ENCODE measurements at places on chromosomes 5 and 9.

DNA sequence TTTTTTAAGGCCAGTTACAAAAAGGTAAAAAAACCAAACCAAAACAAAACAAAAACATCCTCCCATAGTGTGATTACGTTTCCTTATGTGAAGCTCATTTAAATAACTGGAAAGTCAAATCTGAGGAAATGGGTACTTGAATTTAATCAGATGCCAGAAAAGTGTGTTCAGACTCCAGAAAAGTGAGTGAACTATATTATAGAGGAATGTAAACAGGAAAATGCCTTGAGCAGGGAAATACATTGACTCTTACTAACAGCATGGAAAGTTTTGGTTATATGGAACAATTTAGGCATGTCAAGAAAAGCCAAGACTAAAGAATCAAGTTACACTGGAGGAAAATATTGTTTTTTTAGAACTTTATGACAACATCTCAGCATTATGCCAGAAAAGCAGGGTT, 37.8 kb upstream of the RNF20 start:
- no peak for DNase-seq

DNA sequence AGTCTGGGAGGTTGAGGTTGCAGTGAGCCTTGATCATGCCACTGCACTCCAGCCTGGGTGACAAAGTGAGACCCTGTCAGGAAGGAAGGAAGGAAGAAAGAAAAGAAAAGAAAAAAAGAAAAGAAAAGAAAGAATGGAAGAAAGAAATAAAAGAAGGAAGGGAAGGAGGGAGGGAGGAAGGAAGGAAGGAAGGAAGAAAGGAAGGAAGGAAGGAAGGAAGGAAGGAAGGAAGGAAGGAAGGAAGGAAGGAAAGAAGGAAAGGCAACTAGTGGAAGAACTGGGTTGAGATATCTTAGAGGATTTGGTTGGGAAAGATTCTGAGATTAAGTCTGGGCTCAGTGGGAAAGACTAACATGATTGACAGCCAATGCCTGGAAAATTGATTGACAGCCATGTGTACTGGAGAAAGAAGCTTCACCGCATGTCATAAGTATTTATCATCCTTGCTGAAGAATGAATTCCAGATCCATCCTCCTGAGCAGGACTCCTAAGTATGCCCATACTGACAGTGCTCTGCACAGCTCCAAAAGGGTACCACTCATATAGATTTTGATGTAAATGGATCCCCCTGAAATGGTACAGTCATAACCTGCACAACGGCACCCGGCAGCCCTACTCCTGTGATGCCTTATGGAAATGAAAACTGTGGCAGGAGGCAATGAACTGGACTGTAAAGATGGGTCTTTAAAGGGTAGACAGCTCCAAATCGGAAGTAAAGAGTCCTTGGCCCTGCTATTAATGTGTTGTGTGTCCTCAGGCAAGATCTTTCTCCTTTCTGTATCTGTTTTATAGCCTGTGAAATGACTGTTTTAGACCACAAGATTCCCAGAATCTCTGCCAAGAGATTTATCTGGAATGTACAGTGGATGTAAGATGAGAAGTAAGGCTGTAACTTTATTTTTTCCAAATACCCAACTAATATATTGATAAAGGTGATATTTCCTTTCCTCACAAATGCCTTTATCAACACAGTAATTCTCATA, 16.9 kb upstream of the ADRA1B start:
- DNase-seq = no peak

DNA sequence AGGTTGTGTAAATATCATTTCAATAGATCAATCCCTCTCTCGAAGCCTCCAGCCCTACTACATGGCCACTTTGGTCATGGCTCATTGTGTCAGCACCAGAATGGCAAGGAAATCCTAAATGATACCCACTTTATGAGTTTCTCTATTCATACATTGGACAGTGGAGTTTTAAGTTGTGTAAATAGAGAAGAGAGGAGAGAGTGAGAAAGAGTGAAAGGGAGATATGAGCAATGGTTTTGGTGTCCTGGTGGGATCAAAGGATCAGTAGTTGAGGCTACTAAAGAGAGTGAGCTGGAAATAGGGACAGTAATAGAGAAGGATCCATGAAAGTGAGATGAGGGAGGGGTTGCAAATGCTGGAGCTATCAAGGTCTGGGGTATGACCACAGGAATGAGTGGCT, 31.5 kb upstream of the GZMA start:
- DNase-seq = no peak

- no peak for DNase-seq
Observed at GRCh38 chr5:132474881-132475496, 15.6 kb downstream of the IRF1 start.

DNA sequence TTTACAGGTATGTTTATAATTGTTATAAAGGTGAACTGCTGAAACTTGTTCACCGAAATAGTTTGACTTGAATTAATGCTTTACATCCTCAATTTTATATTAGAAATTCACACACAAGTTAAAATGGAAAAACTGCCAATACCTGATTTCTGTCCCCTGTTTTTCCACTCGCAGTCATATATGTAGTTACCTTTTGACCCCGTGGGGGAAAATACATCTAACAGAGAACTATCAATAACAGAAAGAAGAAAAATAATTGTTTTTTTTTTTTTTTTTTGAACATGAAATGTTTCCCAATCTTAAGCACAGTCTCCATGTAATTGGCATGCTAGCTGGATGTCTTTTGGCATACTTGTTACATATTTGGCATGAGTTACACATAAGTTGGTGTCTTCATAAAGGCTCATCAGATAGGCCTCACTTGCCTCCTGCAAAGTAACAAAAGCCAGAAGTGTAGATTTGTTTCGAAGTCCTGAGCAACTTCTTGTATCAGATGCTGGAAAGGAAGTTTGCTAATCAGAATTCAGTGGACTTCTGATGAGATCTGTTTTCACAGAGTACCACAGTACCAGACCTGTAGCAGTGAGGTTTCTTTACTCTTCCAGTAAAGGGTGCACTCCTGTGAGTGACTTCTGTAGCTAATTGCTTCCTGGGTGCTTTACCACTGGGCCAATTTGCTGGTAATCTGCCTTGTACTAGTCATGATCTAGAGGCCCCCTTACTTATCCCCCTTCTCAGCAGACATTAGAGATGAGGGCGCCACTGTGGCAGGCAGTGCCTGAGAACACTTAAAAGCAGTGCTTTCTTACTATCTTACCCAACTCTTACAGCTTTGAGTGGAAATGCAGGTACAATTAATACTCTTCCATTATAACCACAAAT, 36.2 kb upstream of the CXXC5 start:
- DNase-seq = no peak

DNA sequence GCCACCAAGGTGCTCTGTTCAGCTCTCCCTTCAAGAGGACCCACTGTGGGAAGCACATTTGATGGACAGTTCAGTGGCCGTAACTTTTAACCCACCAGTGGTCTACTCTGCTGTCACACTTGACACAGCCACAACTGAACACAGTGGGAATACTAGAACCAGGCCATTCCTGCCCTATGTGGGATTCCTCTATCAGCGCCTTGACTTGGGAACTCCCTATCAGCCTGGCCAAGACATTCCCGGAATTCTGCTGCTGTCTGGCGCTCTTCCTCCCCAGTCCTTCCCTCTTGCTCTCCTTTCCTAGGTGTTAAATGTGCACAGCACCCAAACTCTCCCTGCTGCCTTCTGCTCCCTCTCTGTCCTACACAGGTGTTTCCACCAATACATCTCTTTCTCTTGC, 23.1 kb upstream of the SH3PXD2B start:
- DNase-seq = no peak

DNA sequence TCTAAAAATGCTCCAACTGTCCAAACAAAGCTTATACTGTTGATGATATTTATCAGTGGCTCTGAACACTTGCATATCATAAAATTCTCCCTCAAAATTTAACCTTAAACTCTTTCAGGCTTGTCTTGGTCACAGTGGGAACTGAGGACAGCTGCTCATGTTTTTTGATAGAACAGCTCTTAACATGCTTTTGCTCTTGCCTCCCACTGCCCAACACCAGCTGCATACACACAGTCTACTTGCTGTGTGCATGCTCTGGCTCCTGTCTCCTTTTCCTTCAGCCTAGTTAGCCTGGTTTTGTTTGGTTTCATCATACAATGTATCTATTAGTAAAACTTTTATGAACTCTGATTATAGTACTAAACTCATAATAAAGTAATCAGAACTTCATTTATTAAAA, 64.6 kb downstream of the GHR start:
- DNase-seq = no peak

- DNase-seq = no peak
Observed at GRCh38 chr5:137146402-137146890, 352.7 kb downstream of the SPOCK1 start.

DNA sequence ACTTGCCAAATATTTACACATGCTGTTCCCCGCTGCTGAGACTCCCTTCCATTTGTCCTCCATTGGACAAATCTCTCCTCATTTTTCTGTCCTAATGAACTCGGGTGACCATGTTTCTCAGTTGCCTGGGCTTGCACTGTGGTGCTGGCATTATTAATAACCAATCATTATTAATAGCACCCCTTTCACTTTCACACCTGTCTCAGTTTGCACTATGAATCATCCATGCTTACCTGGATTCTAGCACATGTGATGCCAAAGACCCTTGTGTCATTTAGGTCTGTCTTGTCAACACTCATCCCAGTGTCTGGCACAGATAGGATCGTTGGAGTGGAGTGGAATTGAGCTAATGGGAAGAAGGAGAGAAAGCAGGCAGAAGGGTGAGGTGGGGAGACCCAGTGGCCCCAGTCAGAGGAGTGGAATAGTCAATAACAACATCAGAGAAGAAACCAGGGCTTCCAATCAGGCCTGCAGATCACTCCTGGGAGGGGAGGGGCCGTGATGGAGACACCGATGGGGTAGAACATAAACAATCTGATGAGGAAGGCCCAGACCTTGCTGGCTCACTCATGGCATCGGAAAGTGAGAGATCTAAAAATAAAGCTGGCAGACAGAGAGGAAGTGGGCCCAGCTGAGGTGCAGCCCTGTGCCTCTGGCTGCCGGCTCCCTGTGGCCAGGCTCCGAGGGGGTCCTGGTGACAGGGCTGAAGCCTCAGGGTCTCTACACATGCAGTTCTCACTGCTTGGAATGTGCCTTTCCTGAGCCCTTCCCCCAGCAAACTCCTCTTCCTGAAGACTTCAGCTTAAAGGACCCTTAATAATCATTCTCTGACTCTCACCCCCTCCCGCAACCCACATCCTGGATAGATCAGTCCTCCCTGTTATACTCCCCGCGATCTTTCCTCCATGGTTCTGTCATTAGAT, 33.5 kb upstream of the CRB2 start:
- DNase-seq = peak; percentile 38

- no peak for DNase-seq
Observed at GRCh38 chr9:101711330-101711941, 27.0 kb downstream of the GRIN3A start.

DNA sequence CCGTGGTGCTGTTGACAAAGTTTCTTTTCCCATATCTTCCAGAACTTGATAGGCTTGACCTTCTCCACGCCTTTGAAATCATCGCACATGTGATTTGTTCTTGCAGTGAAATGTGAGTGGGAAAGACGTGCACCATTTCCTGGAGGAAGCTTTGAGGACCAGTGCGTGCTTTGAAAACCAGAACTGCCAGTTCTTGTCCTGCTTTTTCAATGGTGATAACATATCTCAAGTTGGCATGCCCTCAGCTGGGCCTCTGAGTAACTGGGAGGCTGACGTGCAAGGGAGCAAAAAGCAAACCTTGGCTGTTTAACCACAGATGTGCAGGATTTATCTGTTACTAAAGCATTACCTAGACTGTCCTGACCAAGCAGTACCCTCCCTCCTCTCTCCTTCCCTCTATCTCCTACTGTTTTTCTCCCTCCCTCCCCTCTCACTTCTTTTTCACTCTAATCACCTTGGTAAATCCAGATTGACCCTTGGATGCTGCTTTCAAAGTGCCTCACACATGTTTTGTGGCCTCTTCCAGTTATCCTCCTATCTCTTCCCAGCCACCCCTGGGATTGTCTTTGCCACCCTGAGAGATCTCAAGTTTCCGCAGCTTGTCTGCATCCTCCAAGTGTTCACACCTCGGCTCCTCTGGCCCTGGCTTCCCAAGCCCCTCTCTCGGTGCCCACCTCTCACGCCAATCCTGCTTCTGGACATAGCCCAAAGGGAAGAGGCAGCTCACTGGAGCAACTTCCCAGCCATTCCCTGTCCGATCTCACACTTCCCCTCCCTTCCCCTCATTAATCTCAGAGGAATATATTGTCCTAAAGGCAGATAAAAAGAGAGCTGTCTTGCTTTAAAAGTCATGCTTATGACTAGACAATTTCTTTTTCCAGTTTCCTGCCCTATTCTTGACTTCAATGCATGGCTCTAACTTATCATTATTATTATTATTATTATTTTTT, 198.3 kb downstream of the ERCC6L2 start:
- no peak for DNase-seq

DNA sequence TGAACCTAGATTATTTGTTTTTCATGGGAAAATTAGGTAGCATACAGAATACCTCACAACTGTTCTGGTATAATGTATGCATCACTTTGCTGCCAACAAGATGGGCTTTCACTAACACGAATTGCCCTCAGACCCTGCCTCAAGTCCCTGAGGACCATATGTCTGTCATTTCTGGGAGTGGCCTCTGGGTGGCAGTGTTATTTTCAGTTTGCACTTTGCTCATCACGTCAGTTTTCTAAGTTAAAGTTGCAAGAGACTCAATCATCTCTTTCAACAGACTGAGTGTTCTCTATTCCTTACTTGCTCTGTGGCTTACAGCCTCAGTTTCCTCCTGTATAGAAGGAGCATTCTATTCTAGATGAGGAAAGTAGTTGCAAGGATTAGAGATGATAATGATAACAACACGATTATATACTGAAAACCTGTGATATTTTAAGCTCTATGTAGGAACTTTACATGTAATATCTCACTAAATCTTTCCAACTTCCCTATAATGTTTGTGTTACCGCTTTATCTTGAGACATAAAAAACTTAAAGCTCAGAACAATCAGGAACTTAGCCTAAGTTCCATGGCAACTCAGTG, 55.7 kb downstream of the TSSK1B start:
- peak; percentile 22 for DNase-seq

DNA sequence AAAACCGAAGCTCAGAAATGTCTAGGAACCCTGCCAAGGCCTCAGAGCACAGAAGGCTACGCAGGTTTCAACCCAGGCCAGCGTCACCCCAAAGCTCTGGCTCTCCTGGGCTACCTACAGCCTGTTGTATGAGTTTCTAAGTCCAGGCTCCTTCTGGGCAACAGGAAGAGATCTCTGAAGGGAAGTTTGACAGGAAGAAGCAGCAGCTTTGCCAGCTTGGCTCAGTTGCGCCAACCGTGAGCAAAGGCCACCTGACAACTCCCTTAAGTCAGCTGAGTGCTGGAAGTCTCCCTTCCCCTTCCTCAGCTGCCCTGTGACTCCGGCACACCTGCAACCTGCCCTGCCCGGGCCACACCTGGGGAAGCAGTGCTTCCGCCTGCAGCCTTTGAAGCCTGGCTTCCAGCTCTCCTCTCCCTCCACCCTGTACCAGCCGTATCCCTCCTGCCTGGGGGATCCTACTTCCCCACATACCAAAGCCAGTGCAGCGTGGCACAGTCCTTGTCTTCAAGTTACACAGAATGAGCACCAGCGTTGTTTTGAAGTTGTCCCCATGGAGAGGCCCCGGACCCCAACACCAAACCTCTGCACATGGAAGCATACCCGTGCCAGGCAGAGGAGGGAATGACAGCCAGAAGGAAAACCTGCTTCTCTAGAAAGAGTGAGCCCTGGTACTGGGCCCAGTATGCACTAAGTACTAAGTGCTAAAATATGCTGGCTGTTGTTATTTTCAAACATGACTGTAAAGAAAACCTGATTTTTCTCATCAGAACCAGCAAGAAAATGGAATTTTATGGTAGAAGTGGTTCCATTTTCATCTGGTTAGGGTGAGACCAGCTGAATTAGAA, 36.5 kb downstream of the SHB start:
- no peak for DNase-seq
